ENCODE measurements at places on chromosomes 1 and 21.

DNA sequence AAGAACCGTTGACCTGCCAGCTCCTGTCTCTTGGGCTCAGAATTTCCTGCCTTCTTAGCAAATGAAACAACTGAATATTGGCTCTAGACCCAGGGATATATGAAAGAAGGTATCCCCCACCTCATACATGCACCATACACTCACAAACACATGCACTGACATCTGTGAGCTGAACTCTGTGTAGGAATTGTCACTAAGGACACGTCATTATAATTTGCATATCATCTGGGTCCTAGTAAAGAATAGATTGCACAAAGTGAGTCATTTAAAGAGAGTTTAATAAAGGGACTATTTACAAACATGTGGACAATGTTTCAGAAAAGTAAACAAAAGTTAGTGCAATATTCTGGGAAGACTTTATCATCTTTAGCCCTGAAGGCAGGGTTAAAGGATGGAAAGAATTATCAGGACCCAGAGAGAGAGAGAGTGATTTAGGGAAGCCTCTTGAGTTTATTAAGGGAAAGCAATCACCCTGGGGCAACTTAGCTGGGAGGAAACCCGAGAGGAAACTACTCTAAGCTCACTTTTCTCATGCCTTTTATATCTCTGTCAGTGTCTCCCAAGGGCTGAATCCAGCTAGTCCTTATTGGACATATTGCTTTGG is 74.1 kb upstream of the PLA2G4A start:
- H3K36me3 ChIP-seq: no peaks in the 10 kb centered on the region
- no peak for DNase-seq
- H3K27ac ChIP-seq: no peak overlapping the region
- no peak overlapping the region for H3K4me3 ChIP-seq
- peaks cover 22% of the 10 kb centered on the region for H3K4me1 ChIP-seq
- H3K27me3 ChIP-seq: no peaks in the 10 kb centered on the region

DNA sequence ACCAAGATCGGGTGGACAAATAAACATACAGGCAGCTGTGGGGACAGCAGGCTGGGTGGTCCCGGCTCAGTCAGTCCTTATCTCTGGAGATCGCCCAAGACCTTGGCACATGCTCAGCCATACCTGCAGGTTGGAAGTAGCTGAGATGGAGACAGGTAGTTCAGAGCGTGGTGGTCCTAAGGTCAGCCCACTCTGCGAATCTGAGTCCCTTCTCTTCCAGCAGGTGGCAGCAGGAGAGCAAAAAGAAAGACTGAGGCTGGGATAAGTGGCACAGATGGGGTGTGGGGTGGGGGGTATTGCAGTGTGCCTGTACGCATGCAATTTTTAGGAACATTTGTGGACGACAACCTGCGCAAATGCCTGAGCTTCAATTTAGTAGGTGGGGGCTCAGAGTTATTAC is 104.9 kb downstream of the TENT5C start:
- no peaks in the 10 kb centered on the region for H3K36me3 ChIP-seq
- DNase-seq: no peak
- no peaks in the 10 kb centered on the region for H3K4me1 ChIP-seq

GRCh38 chr1:20507248-20507563 is 745 bp downstream of the MUL1 start:
- H3K4me1 ChIP-seq: peaks cover 25% of the 10 kb centered on the region
- no peaks in the 10 kb centered on the region for H3K27me3 ChIP-seq
- peak overlapping the region; percentile 71 for H3K27ac ChIP-seq
- DNase-seq: no peak

DNA sequence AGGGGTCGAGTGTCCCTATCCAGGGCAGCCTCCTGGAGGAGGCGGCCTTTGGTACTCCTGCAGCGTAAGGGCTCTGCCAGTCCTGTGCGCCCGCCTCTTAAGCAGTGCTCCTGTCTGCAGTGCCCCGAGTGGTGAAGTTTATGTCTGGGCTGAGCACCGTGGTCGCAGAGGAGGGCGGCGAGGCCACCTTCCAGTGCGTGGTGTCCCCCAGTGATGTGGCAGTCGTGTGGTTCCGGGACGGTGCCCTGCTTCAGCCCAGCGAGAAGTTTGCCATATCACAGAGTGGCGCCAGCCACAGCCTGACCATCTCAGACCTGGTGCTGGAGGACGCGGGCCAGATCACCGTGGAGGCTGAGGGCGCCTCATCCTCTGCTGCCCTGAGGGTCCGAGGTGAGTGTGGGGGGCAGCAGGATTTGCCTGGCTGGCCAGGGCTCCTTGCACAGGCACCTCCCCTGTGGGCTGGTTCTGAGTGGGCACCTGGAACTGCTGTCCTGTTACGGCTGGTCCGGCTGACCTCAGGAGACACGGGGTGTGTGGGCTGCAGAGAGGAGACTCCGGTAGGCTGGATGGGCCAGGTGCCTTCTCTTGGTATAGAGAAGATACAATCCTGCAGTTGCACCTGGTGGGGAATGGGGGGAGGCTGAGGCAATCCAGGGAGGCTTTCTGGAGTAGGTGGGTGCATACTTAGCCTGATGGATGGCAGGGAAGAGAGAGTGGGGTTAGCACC is 66.8 kb downstream of the OBSCN start:
- H3K36me3 ChIP-seq: no peaks in the 10 kb centered on the region
- H3K4me1 ChIP-seq: no peaks in the 10 kb centered on the region
- H3K27ac ChIP-seq: no peak overlapping the region
- H3K4me3 ChIP-seq: no peak overlapping the region

DNA sequence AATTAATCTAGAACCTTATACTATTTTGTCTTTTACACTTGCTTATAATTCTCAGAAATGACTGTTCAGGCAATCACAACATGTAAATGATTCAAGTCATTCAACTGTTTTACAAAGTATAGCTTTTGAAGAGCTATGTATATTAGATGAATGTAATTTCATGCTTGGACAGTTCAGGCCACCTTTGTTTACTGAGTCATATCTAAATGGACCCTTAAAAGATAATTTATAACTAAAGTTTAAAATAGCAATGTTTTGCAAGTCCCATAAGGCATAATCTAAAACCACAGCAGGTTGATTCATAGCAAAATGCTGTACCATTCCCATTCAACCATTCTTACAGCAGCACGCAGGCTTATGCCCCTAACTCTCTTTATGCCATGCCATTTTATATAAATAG is 64.8 kb downstream of the PIK3R3 start:
- H3K27ac ChIP-seq: no peak overlapping the region
- peaks cover 11% of the 10 kb centered on the region for H3K4me1 ChIP-seq
- peaks cover 2% of the 10 kb centered on the region for H3K36me3 ChIP-seq
- H3K27me3 ChIP-seq: no peaks in the 10 kb centered on the region
- DNase-seq: no peak

GRCh38 chr1:10022656-10023055 is 10.1 kb upstream of the UBE4B start:
- no peak for DNase-seq
- no peaks in the 10 kb centered on the region for H3K27me3 ChIP-seq
- no peak overlapping the region for H3K4me3 ChIP-seq
- peaks cover 4% of the 10 kb centered on the region for H3K4me1 ChIP-seq

DNA sequence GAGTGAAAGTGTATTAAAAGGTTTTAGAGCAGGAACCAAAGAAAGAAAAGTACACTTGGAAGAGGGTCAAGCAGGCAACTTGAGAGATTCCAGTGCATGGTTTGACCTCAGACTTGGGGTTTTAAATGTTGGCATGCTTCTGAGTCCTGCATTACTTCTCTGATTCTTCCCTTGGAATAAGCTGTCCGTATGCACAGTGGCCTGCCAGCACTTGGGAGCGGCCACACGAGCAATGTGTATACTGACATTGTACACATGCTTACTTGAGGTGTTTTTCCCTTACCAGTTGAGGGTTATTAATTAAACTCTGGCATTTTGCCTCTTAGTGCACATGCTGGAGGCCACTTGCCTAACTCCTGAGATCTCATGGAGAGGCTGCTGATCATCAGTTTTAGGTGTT is 786.6 kb upstream of the RGS18 start:
- no peak for DNase-seq
- H3K36me3 ChIP-seq: no peaks in the 10 kb centered on the region
- H3K4me1 ChIP-seq: no peaks in the 10 kb centered on the region
- H3K27me3 ChIP-seq: no peaks in the 10 kb centered on the region
- H3K27ac ChIP-seq: no peak overlapping the region
- H3K4me3 ChIP-seq: no peak overlapping the region

- H3K4me3 ChIP-seq: no peak overlapping the region
- H3K4me1 ChIP-seq: peaks cover 15% of the 10 kb centered on the region
- H3K36me3 ChIP-seq: no peaks in the 10 kb centered on the region
- H3K27ac ChIP-seq: no peak overlapping the region
- DNase-seq: no peak
- no peaks in the 10 kb centered on the region for H3K27me3 ChIP-seq
These were observed 138.6 kb upstream of the ERRFI1 start for GRCh38 chr1:8164670-8165069.

DNA sequence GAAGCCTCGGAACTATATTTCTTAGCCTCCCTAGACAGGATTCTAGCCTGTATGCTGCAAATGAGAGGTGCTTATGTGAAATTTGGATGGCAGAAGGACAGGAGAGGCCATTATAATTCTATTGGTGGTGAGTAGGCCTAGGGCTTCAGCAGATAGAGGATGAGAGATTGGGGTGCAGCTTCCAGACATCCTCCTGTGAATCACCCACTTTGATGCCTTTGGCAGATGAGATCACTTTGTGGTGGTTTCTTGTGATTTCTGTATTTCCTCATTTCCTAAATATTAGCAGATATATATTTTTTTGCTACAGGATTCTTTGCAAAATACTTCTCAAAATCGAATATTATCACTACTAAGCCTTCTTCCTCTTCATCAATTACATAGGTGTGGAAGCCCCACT is 37.3 kb downstream of the MFSD2A start:
- no peak overlapping the region for H3K4me3 ChIP-seq
- H3K4me1 ChIP-seq: peaks cover 33% of the 10 kb centered on the region
- H3K27me3 ChIP-seq: no peaks in the 10 kb centered on the region

DNA sequence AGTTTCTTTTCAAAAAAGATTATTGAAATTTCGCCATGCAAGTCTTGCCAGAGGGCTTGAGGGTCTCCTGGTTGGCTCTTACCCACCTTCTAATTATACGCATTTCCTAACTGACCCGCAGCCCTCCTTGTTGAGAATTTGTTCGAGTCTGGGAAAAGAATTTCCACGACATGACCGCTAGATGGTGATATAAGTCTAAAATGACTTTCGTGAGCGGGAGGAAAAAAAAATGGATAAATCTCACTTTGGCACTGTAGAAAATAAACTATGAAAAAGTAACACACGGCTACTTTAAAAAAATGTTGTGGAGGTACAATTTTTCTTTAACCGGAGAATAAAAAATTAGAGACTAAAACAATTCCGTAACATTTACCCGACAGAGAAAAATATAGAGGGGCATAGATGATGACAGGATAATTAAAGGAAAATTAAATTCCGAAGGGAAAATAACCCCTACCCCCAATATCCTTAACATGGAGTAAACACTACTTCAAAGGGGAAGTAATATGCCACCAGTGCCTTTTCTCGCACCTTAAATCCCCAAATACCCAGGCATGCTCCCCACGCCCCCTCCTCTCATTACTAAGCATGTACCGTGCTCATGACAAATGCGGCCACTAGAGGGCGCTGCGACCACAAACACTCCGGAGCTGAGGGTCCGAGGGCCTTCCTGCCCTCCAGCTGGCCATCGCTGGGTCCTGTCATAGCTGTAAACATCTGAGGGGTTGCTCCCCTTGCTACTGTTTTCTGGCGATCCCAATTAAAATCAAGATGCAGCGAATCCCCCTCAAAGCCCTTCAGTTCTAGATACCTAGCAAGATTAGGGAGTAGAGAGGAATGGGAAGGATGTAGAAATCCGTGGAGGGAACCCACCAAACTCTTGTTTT is 266.9 kb downstream of the ASTN1 start:
- peaks cover 5% of the 10 kb centered on the region for H3K4me1 ChIP-seq
- H3K27me3 ChIP-seq: peaks cover 19% of the 10 kb centered on the region
- no peaks in the 10 kb centered on the region for H3K36me3 ChIP-seq
- DNase-seq: peak; percentile 15

GRCh38 chr1:89125913-89126580 is at the start of gene GBP2:
GBP2 (minus strand) TSS chr1:89126114; CDS start chr1:89121966, 4,148 bp downstream.
- H3K36me3 ChIP-seq: no peaks in the 10 kb centered on the region
- peak within 1 kb of the TSS; percentile 22 for H3K4me3 ChIP-seq
- H3K4me1 ChIP-seq: peaks cover 8% of the 10 kb centered on the region
- H3K27me3 ChIP-seq: no peaks in the 10 kb centered on the region
- peak within 1 kb of the TSS; percentile 39 for H3K27ac ChIP-seq

DNA sequence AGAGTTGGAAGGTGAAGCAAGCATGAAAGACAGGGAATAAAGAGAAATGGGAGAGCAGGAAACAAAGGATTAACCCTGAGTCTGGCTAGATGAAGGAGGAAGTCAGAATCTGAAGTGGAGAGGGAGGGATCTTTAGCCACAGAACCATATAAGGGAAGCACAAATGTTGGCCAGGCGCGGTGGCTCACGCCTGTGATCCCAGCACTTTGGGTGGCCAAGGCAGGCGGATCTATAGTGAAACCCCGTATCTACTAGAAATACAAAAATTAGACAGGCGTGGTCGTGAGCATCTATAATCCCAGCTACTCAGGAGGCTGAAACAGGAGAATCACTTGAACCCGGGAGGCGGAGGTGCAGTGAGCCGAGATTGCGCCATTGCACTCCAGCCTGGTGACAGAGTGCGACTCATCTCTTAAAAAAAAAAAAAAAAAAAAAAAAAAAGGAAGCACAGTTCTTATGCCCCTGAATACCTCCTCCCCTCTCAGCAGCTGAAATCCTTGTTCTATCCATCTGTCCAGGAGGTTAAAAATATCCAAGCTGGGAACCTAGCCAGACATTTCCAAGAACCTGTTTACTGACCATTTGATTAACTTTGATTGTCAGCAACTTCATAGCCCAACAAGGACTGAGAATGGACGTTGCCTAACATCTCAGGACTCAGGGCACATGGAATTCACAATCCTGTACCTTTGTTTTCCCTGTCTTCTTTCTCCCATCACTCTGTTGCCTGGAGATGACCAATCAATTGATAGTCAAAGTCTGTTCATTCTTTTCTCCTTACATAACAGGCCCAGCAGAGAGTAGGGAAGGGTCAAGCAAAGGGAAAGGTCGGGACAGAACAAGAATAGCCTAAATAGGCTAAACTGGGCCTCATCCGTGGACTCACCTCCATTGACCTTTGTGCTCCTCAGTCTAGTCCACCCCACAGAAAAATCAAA is 10.6 kb downstream of the TXNIP start:
- no peak for DNase-seq
- H3K4me3 ChIP-seq: no peak overlapping the region
- H3K4me1 ChIP-seq: peaks cover 30% of the 10 kb centered on the region
- H3K36me3 ChIP-seq: no peaks in the 10 kb centered on the region
- H3K27me3 ChIP-seq: no peaks in the 10 kb centered on the region
- H3K27ac ChIP-seq: peak overlapping the region; percentile 42

GRCh38 chr1:2604156-2604843 is 17.7 kb downstream of the PRXL2B start:
- H3K4me3 ChIP-seq: no peak overlapping the region
- no peaks in the 10 kb centered on the region for H3K4me1 ChIP-seq
- no peak for DNase-seq
- no peaks in the 10 kb centered on the region for H3K27me3 ChIP-seq
- H3K27ac ChIP-seq: no peak overlapping the region

- no peak for DNase-seq
- H3K4me1 ChIP-seq: no peaks in the 10 kb centered on the region
- H3K36me3 ChIP-seq: peaks cover 10% of the 10 kb centered on the region
- no peak overlapping the region for H3K4me3 ChIP-seq
- H3K27ac ChIP-seq: no peak overlapping the region
These were observed 103.8 kb downstream of the ADARB1 start for GRCh38 chr21:45178070-45178608.

Data from keratinocyte (primary cell).